Epithelial cell of proximal tubule (primary cell): ENCODE measurements at places on chromosomes 11 and 22.

DNA sequence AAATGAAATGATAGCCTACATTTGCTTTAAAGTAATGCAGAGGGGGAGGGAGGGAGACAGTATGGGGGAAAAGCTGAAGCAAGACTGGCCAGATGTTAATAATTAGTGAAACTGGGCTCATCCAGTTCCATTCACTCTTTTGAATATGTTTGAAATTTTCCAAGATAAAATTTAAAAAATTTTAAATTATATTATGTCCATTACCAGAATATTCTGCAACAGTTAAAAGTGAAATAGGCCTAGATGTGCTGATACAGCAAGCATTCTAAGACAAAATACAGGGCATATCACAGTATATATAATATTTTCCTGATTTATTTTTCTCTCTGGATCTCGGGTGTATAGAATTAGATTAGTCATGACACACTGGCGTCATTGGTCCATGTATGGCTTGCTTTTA is 13.6 kb upstream of the ZNRF3 start:
- no peak for DNase-seq

DNA sequence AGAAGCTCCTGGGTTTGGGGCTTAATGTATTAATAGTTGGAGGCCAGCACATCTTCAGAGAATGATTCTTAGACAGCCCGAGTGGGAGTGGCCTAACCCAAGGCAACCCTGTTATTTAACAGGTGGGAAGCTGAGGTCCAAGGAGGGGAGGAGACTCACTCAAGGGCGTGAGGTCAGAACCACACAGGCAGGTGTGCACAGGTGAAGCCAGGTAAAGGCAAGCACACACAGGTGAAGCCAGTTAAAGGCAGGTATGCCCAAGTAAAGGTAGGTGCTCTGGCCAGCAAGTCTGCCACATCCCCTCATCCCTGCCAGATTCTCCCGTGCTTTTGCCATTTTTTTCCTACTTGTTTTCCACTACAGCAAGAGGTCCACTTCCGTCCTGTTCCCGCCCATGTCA is 2.9 kb upstream of the SHANK2 start:
- DNase-seq, result no peak

- DNase-seq, result no peak
Observed at GRCh38 chr22:35556666-35557065, 16.0 kb downstream of the RASD2 start.

DNA sequence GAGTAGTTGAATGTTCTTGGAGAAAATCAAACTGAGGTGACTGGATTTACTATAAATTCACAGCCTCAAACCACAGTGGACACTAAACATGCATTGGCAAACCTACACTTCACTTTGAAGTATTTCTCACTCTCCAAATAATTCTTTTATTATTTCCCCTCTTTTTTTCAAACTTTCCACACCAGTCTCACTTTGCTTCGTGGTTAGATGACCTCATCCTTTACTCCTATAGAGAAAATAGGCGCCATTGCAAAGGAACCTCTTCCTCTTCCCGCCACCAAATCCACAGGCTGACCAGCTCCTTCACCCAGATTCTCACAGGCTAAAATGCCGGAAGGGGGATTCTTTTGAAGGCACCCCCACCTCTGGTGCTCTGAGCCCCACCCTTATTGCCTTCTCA is 33.4 kb downstream of the HTR3A start:
- no peak for DNase-seq

- no peak for DNase-seq
Observed at GRCh38 chr22:17767233-17768065, 6.8 kb downstream of the BID start.

DNA sequence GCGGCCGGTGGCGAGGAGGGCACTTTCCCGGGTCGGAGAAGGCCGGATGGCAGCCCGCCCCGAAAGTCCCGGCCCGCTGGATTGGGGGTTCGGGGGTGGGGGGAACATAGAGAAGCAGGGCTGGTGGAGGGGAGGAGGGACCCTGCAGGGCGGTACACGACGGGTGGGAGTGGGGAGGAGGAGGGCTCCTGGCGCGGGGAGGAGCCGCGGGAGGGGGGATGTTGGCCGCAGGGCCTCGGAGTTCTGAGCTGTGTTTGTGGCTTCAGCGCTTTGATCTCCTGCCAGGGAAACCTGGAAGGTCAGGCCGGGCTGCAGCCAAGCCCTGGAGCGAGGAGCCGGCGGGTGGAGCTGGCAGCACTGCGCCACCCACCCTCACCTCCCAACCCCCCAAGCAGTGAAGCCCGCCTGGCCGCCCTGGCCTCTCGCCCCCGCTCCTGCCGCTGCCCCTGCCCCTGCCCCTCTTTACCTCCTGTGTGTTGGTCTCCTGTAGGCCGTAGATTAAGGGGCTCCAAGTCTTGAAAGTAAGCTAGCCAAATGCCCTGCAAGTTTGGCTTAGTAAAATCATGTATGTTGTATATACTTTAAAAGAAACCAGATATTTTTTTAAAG is 30.9 kb downstream of the C22orf31 start:
- DNase-seq, result peak; percentile 49

GRCh38 chr11:36361901-36362391 is 65.9 kb downstream of the PRR5L start:
- peak; percentile 71 for DNase-seq

GRCh38 chr11:72220696-72221363 is 3.7 kb upstream of the INPPL1 start:
- DNase-seq, result no peak

DNA sequence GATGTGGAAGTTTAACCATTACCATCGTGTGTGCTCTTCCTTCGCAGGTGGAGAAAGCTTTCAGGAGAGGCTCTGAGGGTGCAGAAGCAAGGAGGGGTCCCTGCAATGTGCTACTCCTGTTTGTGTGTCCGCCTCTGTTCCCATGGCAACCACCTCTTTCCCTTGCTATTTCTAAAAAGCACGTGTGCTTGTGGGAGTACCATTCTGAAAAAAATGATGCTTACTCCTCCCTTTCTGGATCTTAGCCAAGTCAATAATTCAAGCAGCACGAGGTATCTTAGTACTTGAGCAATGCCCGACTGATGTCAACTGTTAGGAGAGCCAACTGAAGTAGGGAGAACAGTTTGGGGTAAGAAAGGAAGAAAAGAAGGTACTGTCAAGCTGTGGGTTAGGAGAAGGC is 628.7 kb downstream of the NTM start:
- DNase-seq, result peak; percentile 3

DNA sequence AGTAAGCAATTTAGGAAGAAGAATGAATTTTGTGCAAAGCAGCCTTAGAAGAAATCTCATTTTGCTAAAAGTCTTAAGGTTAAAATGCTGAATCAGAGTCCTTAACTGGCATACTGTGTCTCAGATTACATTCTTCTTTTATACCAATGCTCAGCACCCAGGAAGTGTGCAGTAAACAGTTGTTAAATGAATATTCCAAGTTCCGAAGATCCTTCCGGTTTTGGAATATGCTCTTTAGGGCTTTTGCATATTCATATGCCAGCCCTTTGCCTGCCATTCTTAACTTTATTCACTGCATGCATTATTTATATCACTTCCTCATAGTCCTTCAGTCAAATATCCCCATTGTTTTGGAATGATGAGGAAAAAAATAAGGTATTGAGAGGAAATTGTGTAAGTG is 242.0 kb downstream of the DDX10 start:
- DNase-seq, result no peak

GRCh38 chr11:19939415-19939929 is 220.8 kb downstream of the DBX1 start:
- no peak for DNase-seq

- DNase-seq, result no peak
Observed at GRCh38 chr22:30837531-30837930, 131.0 kb downstream of the MORC2 start.

- no peak for DNase-seq
Observed at GRCh38 chr11:115198321-115198741, 305.9 kb downstream of the CADM1 start.

DNA sequence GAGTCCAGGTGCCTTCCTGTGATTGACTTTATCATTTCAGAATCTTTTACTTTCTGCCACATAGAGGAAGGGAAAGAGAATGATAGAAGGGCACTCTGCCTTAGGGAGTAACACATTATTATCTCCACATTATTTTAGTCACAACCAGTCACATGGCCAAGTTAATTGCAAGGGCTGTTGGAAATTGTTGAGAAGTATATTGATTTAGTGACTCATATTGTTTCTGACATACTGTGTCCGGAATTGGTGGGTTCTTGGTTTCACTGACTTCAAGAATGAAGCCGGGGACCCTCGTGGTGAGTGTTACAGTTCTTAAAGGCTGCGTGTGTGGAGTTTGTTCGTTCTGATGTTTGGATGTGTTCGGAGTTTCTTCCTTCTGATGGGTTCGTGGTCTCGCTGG is 8.7 kb downstream of the OR51B4 start:
- no peak for DNase-seq

- DNase-seq, result no peak
Observed at GRCh38 chr11:94002226-94002625, 18.9 kb upstream of the HEPHL1 start.

GRCh38 chr11:1382831-1383607 is 6.7 kb upstream of the BRSK2 start:
- DNase-seq, result no peak

DNA sequence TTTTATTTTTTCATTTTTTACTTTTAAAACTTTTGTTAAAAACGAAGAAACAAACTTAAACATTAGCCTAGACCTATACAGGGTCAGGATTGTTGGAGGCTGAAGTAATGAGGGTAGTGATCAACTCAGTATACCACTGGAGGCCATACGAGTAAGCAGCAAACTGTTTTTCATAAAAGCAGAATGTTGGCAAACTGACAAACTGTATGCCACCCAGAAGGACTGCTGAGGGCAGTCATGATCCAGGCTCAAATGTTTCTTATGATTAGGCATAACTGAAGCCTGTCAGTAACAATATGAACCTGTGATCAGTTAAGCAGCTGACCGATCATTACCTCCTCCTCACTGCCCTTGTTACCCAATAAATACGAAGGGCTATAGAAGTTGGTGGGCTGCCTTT is 10.2 kb upstream of the SC5D start:
- no peak for DNase-seq

- no peak for DNase-seq
Observed at GRCh38 chr11:105245781-105246315, 106.3 kb upstream of the CARD18 start.

DNA sequence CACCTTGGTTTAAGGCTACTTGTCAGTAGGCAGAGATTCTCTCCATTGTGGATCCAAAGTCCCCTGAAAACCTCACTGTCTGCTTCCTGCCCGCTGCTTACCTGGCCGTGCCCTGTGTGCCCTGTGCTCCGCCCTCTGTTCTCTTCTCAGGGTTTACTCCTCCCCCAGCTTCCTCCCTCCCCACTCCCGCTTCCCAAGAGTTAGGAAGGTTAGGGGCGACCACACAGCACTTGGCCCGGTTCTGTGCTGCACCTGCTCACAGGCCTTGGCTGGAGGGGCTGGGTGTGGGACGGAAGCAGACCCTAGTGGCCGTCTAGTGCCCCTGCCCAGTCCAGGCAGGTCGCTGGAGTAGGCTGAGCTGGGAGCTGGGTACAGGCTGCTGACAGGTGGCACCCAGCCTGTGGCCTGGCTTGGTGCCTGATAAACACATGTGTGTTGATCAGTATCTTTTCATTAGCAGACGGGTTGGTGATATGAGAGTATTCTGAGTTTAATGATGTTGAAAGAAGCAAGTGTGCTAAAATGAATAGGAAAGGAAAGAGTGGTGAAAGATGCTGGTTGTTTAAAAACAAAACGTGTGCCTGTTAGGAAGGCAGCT is 40.5 kb downstream of the GRAMD4 start:
- no peak for DNase-seq

DNA sequence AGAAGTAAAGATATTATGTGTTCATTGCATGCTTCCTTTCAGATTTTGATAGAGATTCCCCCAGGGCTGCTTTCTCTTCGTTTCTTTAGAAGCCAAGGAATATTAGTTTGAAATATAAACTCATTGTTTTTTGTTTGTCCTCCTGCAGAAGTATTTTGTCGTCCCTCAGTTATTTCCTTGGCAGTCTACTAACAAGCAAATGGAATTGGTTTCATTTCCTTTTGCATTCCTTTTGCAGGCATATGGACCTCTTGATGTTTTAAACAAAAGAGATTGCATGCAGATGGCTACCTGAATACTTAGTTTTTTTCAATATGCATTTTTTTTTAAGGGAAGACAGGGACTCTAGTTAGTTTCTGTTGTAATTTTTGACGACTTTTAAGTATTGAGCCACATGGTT is 62.2 kb downstream of the BCL2L13 start:
- DNase-seq, result no peak

DNA sequence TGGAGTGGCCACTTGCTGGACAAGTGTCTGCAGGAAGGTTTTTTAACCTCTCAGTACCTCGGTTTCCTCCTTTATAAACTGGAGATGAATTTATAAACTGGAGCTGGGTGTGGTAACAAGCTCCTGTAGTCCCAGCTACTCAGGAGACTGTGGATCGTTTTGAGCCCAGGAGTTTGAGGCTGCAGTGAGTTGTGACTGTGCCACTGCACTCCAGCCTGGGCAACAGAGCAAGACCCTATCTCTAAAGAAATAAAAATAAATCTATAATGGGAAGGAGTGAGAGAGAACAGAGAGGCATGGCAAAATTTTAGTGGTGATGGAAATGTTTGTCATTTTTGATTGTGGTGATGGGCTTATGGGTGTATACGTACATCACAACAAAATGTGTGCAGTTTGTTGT is 1.4 kb upstream of the PDGFB start:
- no peak for DNase-seq

GRCh38 chr11:126718276-126718675 is 282.3 kb downstream of the KIRREL3 start:
- DNase-seq, result peak; percentile 32

GRCh38 chr11:107018219-107018901 is at the start of gene GUCY1A2:
Gene GUCY1A2 (minus strand): TSS chr11:107018476. CDS start chr11:107018055, 421 bp downstream.
- no peak for DNase-seq

DNA sequence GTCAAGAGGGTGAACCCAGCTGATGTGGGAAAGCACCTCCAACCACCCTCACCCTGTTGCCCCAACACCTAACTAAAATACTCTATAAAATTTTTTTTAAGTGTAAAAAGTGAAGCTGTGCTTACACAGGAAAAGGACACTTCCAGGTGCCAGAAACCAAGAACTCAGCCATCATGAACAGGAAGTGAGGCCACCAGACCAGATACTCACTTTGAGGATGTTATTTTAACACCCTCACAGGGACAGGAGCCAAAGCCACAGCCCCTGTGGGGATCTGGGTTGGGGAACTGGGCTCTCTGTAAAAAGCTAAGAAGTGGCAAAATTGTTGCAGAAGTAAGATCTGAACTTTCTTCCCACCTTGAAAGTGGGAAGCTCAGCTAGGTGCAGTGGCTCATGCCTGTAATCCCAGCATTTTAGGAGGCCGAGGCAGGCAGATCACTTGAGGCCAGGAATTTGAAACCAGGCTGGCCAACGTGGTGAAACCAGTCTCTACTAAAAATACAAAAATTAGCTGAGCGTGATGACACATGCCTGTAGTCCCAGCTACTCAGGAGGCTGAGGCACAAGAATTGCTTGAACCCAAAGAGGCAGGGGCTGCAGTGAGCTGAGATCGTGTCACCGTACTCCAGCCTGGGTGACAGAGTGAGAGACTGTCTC is 3.8 kb downstream of the RSPH14 start:
- no peak for DNase-seq

GRCh38 chr22:47225080-47225930 is 462.9 kb downstream of the TBC1D22A start:
- DNase-seq, result no peak
